Femur (tissue), 1 donor: ENCODE measurements at places on chromosomes 1 and 21.
A peak's percentile ranks its signal among the peaks of the same experiment; 100 is the strongest.

- no peak for DNase-seq
Measured at GRCh38 chr1:163789911-163790310, 468.2 kb downstream of the NUF2 start.

GRCh38 chr1:61173118-61173517 lies 90.8 kb downstream of the NFIA start:
- DNase-seq: no peak

DNA sequence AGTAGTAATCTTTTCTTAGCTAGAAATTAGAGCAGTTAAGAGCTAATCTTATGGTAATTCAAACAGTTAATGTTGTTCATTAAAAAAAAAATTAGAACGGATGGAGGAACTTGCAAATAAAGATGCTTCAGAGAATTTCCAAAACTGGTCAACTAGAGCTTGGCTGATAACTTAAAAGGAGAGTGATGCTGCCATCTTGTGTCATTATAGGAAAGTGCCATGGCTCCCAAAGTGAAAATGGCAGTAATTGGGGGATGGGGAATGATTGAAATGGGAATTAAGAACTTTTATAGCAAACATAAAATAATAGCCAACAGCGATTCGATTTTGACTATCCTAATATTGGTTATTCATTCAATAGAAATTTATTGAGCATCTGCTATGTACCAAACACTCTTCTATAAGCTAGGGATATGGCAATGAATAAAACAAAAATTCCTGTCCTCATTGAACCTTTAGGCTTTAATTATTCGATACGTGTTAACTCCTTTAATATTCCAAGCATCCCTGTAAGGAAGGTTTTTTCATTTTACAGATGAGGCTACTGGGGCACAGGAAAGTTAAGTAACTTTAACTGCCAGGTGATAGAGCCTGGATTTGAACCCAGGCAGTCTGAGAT lies 5.7 kb upstream of the PLPP3 start:
- DNase-seq: peak; percentile 51

DNA sequence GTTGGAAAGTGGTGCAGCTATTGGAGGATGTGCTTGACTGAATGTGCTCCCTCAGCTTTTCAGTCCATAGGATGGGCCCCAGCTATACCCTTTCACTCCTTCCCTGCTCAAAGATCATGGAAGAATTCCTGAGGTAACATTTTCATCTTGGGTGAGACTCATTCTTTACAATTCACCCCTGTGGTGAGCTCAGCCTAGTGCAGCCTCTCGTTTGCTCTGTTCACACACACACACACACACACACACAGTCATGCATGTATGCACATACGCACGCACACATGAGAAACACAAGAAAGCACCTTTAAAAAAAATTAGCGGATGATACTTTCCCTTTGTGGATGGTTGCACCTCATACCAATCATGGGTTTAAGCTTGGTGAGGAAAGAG lies 25.8 kb downstream of the CCN1 start:
- no peak for DNase-seq

- peak; percentile 51 for DNase-seq
Measured at GRCh38 chr1:230375780-230376179, 50.4 kb downstream of the PGBD5 start.

- DNase-seq: no peak
Measured at GRCh38 chr1:53110370-53111072, 31.9 kb downstream of the SLC1A7 start.

DNA sequence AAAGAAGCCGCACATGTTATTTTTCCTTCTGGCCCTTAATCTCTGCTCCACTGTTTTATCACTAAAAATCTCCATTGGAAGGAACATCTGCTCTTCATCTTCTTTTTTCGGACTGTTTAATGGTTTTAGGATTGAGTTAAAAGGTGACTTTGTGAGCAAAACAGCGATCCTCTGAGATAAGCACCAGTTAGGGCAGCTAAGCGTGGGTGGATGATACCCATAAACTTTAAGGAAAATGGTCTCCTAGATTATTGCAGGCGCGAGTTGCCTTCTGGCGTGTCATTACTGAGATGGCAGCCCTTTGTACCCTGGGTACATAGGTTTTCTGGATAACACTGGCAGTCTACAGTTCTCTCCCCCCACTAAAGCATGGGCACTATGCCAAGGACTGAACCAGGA lies 44.0 kb upstream of the HMGB4 start:
- DNase-seq: no peak
